Natural killer cell treated with Interleukin-12 subunit alpha and Interleukin-12 subunit beta and Interleukin-15 and Interleukin-18, amount 100 ng/mL, for 72 hours (primary cell): ENCODE measurements at places on chromosomes 5 and 9.

DNA sequence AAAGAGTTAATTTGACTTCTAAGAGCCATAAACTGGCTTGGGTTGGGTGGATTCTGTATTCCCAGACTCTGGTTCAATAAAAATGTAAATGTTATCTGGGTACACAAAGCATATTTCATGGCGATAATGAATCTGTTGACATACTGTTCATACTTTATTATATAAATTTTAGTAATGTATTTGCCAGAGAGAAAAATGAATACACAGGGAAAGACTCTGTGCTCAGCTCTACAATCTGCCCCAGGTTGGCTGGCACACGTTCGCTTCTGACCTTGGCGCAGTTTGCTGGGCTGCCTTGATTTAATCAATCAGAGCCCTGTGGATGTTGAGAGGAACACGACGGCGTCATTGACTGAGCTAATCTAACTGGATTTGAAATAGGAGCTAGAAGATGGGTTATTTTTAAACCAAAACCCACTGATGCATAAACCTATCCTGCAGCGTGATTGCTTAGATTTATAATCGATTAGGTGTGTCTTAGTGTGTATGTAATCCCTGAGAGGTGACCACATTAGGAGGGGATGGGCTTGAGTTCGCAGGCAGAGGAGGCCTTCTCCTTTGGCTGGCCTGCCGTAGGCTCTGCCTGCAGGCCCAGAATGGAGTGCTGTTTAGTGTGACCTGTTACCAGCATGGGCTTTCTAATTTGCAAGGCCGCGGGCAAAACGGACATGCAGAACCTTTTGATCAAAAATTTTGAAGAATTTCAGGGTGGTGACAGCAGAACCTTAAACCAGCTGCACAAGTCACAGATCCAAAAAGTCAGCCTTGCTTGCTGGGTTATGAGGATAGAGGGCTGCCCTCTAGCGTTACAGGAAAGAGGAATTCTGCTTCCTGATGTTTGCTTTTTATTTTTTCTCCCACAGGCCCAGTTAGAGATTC, 3.9 kb upstream of the ADCY2 start:
- DNase-seq, result no peak

DNA sequence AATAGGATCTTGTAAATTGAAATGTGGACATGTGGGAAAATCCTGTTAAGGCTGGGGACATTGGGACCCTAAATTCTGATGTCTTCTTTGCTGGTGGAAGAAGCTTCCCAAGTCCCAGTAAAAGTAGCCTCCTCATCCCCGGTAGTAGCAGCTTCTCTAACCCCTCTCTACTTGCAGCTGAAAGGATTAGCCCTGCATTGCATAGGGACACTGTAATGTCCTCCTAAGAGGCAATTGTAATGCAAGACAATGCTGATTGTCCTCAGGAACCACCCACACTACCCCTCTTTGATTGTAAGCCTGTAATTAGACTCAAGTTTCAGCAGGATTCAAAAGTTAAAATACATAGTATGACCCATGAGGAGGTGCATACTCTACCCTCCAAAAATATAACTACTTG, 1938.4 kb upstream of the C9orf72 start:
- DNase-seq, result no peak

GRCh38 chr9:95991326-95991725, 115.8 kb downstream of the ERCC6L2 start:
- DNase-seq, result no peak

DNA sequence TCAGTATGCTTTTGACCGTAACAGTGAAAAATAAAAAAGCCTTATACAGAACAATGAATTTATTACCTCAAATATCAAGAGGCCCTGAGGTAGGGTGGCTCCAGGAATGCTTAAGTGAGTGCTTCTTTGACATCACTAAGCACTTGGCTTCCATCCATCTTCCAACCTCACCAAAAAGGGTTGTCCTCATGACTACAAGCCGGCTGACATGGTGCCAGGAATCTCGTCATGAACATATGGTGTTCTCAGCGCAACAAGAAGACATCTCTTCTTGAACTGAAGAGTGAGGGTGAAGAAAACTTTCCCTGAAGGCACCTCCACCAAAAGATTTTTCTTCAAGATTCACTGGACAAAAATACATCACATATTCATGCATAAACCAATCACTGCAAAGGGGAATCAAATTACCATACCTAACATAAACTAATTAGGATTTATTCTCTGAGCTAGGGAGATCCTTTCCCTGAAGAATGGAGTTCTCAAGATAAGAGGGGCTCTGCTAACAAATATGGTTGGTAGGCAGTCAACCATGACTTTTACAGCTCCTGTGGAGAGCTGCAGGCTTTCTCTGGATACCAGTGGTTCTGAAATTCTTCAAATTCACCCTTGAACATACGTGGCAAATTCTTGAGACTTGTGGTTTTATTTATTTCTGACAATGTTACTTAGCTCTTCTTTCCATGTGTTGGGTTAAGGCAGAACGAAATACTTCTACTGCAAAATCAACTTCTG, 49.5 kb downstream of the AGXT2 start:
- DNase-seq, result no peak

DNA sequence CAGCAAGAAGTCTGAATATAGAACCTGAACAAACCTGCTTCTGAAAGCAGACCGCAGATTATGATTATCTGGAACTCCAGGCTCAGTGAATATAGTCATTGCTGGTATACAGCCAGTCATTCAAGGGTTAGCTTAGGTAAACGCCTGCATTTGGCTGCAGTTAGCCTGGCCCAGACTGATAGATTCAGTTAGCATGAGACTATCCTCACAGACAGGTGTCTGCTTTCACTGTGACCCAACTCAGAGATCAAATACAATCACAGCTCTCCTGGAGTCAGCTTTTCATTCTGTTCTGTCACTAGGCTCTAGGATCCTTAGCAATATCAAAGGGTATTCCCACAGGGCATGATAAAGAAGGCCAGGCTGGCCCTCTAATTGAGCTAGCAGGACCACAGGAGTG, 138.6 kb upstream of the PLCXD3 start:
- DNase-seq, result no peak

GRCh38 chr9:128055344-128056040, 11.6 kb downstream of the NAIF1 start:
- no peak for DNase-seq

DNA sequence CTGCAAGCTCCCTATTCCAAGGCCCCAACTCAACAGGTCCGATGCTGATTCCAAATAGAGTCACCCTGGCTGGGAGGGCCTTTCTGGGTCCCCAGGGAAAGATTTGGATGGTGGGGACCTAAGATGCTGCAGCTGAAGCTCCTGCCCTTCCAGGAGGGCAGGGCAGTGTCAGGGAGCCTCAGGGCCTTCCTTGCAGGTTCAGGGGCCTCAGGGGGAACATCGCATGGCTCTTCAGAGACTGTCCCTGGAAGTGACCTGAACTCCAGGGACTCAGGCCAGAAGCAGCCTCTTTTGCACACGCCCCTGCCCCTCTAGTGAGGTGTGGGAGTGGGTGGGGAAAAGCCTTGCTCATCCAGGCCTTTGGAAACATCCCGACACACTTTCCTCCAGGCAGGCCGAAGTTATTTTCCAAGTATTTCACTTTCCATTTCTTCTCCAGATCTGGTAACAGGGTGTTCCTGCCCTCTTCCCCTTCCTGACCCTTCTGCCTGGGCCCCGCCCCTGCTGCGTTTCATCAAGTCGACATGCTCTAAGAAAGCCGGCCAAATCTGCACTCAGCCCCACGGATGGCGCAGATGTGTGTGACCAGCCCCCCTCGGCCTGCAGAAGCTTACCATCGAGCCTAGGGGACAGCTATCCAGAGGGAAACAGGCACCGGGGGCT, 159.5 kb downstream of the FGF18 start:
- no peak for DNase-seq
